Fibroblast of villous mesenchyme (primary cell): ENCODE measurements at places on chromosomes 5 and 9. TPM values are rescaled to one million over a fixed set of nuclear protein-coding genes. Genes with fewer than 3 reads are reported as not detected.

DNA sequence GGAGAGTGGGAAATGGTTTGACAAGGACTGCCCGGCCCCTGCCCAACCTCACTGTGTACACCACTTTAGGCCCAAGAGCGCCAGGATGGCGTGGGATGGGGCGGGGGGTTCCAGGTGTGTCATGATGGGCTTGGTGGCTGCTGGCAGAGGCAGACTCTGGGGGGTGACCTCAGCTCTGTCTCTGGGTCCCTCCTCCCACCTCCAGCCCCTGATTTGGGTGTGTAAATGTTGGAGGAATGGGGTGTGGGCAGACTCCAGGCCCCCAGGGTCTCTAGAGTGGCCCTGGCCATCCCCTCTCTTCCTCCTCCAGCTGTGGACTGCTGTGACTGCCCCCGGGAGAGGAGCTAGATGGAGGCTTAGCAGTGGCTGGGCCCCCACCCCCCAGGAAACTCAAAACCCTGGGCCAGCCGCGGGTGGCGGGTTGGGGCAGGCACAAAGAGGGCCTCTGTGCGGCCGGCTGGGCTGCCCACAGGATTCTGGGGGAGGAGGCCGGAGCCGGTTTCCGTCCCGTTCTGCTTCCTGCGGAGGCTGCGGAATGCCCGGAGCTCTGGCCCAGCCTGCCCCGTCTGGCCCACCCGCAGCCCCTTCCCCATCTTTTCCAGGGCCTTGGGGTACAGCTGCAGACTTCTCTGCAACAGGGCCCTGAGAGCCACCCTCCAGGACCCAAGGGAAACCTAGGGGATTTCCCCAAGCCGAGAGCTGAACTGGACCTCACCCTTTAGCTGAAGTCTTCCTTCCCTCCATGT lies 23.1 kb downstream of the CXXC5 start:
- no peak for DNase-seq

GRCh38 chr5:34538026-34538672 lies 118.0 kb upstream of the RAI14 start:
- peak; percentile 42 for DNase-seq

DNA sequence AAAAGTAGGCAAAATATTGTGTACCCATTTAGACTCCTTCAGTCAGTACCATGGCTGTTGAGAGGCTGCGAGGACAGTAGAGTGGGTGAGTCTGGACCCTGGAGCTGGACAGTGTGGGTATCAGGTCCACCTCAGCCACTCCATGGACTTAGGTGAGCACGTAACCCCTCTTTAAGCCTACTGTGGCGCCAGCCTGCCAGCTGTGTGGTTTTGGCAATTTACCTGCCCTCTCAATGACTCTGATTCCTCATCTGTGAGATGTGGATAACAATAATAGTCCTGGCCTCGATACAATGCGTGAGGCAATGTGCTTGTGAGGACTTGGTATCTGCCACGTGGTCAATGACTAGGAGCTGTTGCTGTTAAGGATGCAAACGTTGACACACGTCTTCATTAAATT lies 17.9 kb downstream of the SLC1A3 start:
- no peak for DNase-seq

GRCh38 chr5:7902201-7902600 lies 33.3 kb downstream of the MTRR start:
- no peak for DNase-seq

GRCh38 chr5:94254214-94254613 lies 364.2 kb downstream of the KIAA0825 start:
- DNase-seq = no peak

DNA sequence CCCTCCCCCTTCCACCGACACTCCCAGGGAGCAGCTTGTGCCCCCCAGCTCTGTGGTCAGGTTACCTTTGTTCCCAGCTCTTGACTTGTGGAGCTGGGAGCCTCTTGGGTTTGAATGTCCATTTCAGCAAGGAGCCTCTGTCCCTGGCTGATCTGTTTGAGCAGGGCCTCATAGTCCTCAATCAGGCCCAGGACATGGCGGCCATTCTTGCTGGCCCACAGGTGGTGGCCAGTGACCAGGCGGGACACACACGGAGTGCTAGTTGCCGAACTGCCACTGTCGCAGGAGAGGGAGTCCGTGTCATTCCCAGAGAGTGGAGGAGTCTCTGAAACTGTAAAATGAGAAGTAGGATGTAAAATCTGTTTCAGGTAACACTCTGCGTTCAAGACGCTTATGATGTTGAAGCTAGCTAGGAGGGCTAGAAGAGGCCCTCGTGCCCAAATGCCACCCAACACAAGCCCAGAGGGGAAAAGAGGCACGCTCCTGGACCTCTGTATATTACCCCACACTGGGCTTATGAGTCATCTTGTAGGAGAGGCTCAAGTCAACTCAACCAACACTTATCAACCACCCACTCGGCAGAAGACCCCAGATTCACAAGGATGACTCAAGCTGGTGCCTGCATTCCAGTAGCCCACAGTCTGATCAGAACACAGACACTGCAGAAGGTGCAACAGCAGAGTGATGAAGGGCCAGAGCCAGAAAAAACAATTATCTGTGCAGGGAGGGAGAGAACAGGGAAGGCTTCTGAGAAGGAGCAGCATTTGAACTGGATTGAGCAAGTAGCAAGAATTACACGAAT lies 177.0 kb downstream of the CDK5RAP2 start:
- peak; percentile 90 for DNase-seq

DNA sequence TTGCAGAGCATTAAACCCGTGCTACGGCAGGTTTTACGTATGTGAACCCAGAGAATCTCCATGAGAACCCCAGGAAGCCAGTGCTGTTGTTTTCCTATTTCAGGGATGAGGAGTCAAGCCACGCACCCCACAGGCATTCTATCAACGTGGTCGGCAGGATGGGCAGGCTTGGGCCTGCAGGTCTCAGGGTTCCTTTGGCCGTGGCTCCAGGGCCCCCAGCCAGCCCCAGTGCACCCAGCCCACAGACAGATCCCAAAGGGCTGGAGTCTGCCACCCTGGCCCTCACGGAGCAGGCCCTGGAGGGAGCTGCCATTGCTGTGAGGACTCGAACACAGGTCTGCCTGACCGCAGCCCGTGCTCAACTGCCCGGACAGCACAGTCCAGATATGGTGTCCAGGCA lies 77.1 kb upstream of the STXBP1 start:
- DNase-seq = no peak

DNA sequence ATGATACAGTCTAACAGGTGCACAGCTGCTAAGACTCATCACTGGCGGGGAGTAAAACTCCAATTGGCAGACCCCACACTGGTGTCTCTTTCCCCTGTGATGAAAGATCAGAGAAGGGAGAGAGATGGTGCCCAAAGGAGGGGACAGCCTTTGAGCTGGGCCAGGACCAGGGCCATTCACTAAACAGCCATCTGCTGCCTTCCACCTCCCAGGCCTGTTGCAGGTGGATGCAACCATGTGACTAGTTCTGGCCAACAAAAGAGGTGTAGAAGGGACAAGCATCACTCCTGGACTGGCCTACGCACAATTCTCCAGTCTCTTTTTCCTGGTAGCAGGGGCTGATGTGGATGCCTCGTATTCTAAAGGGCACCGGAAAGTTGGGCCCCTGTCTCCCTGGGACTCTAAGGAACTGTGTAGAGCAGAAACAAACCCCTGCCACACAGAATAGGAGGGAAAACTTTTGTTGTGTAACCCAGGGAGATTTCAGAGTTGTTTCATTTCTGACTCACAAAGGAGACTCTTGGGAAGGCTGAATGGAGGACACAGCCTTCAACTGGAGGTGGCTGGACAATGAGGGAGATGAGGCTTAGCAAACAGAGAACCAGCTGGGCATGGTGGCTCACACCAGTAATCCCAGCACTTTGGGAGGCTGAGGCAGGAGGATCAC lies 26.9 kb downstream of the TNIP1 start:
- no peak for DNase-seq

DNA sequence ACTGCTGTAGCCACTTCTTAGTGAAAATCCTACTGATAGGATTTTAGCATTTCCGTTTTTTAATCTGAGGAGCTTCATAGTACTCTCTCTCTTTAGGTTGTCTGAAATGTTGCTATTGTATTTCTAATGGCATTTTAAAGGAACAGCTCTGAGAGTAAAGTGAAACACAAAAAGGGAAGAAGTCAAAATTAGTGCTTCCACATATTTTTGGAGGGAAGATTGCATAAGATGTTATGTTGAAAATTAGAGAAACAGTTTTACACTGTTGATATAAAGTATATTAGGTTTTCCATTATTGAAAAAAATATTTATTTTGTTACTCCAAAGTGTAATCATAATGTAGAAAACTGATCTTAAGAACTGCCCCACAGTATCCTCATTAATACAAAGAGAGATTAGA lies 525.1 kb downstream of the TAF11L14 start:
- DNase-seq = no peak

- DNase-seq = peak; percentile 96
Observed at GRCh38 chr5:14901462-14902051, 30.0 kb upstream of the ANKH start.

DNA sequence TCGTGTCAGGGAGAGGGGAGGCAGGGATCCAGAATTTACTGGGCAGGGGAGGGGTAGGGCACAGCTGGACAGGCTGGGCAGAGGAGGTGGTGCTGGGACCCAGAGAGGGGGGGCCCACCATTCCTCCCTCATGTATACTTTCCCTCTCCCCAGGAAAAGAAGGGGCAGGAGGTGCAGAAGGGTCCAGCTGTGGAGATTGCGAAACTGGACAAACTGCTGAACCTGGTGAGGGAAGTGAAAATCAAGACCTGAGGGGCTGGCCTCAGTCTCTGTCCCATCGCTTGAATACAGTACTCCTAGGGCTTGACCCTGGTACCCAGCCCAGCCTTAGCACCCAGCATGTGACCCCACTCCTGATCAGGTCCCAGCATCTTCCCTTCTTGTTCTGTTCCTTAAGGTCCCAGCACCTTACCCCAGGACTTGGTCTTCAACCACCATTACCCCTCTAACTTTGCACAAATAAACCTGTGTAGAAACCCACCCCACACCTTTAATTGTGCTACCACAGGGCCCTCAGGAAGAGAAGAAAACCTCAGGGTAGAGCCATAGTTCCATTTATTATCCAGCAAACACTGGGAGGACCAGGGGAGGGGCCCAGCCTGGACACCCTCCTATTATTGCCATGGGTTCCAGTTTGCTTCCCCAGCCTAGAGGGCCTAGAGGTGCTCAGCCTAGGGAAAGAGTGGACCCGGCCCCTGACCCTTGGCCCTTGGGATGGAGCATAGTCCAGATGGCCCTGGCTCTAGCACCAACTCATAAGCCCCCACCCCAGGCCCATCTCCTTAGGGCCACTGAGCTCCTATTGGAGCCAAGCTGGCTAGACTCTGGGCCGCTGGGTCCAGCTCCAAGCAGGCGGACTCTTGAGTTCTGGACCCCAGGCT lies 2.0 kb downstream of the ENHO start:
- no peak for DNase-seq

GRCh38 chr9:131008563-131008908 lies 438 bp upstream of the LAMC3 start:
- DNase-seq = no peak

DNA sequence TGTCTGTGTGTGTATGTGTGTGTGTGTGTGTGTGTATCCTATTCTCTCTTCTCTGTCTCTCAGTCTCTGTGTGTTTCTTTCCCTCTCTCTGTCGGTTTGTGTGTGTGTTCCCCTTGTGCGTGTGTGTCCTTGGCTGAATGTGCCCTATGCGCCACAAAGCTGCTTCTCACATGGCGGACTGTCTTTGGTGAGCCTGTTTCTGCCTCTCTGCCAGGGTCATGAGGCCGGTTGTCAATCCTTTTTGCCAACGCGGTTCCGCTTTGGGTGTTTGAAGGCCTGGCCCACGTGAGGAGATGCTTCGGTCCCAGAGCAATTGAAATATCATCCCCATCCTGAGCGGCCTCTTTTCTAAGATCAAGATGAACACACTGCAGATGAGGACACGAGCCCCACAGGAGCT lies 476.0 kb downstream of the SPATA31A7 start:
- DNase-seq = no peak

DNA sequence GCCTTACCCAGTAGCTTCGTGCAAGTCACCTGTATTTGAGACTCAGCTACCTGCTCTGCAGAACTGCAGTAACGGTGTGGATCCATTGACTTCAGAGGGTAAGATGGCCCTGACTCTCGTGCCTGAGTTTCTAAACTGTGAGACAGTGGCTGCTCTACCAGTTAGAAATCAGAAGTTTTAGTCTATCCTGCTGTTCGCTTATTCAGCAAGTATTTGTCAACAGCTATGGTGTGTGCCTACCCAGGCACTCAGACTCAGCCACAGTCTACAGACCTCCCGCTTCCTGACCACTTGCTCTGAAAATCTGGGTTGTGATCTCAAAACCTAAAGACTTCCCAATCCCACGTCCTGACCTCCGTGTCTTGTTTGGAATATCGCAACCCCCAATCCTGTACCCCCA lies 13.5 kb downstream of the AQP3 start:
- no peak for DNase-seq

DNA sequence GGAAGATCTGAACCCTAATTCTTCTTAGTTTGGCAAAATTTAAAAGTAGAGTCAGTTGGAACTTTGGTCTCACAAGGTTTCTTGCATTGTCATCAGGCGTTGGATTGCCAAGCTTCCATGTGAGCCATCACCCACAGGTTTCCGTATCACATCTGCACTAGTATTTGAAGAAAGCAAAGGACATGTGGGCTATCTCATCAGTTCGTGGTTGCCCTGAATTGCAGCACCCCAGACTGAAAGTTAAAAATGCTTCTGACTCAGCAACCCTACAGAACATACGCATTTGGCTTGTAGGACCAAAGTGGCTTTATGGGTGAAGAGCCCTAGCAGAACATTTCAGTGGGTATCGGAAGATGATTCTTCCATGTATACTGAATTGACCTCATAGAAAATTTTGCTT lies 358.0 kb downstream of the ENC1 start:
- no peak for DNase-seq

DNA sequence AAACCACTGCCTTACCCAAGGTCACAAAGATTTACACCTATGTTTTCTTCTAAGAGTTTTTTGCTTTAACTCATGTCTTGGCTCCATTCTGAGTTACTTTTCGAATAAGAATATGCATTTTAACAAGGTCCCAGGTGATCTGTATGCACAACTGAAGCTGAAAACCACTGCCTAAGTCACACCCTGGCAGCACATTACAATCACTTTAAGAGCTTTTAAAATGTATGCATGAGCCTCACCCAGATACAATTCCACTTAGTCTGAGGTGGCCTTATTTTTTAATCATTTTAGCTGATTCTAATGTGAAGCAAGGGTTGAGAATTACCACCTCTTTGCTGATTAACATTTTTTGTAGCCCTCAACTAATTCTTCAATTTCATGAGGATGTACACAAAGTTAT lies 29.5 kb downstream of the IDNK start:
- no peak for DNase-seq

GRCh38 chr5:62720031-62720441 lies 141.4 kb downstream of the LRRC70 start:
- DNase-seq = no peak

- DNase-seq = no peak
Observed at GRCh38 chr5:39176759-39177630, 42.4 kb downstream of the FYB1 start.

- DNase-seq = no peak
Observed at GRCh38 chr9:13437866-13438265, 158.4 kb upstream of the MPDZ start.

- DNase-seq = peak; percentile 9
Observed at GRCh38 chr9:107833295-107833694, 343.7 kb upstream of the KLF4 start.

- DNase-seq = peak; percentile 18
Observed at GRCh38 chr5:43367909-43368669, 44.1 kb downstream of the CCL28 start.

GRCh38 chr5:157779221-157779620 lies 35.7 kb downstream of the LSM11 start:
- no peak for DNase-seq

IRX1 gene
- total RNA-seq = not detected in 2 replicates

EMB gene
- 0.86 and 0.97 TPM in 2 replicates for total RNA-seq

DDX4 gene
- total RNA-seq = not detected in 2 replicates

PCDHB14 gene
- total RNA-seq = 0.32 and 0.43 TPM in 2 replicates

FOXD4 gene
- under 0.01 and 0.43 TPM in 2 replicates for total RNA-seq

IFNB1 gene
- not detected in 2 replicates for total RNA-seq

RFK gene
- total RNA-seq = 20.9 and 35.8 TPM in 2 replicates

ROPN1L gene
- 0.32 and 0.43 TPM in 2 replicates for total RNA-seq
